A549 treated with GW870086 at 1 μM for 4 hours (cell line): ENCODE measurements at places on chromosomes 11 and 22. TPM values are rescaled to one million over a fixed set of nuclear protein-coding genes. Genes with fewer than 3 reads are reported as not detected.

Gene EHF
- 0.39 to 0.94 TPM (median 0.74 TPM) in 5 replicates for total RNA-seq

Gene UPB1
- not detected in 5 replicates for total RNA-seq

Gene TUBA8
- 0.25 to 0.93 TPM (median 0.39 TPM) in 5 replicates for total RNA-seq

Gene ST14
- 0.09 to 0.30 TPM (median 0.14 TPM) in 5 replicates for total RNA-seq

Gene C11orf42
- not detected in 5 replicates for total RNA-seq

Gene CHST1
- 1.6 to 3.0 TPM (median 2.5 TPM) in 5 replicates for total RNA-seq

Gene MUC6
- 0.01 TPM in 1 of 5 replicates, not detected in the others for total RNA-seq

Gene SYT8
- total RNA-seq: 0.21 to 1.00 TPM (median 0.36 TPM) in 5 replicates

Gene TCN2
- 4.7 to 5.8 TPM (median 5.3 TPM) in 5 replicates for total RNA-seq

Gene OR9G1
- total RNA-seq: not detected in 5 replicates

Gene OR5T1
- not detected in 5 replicates for total RNA-seq

Gene CCDC81
- total RNA-seq: 0.17 to 0.33 TPM (median 0.27 TPM) in 4 of 5 replicates, not detected in the other

Gene E2F8
- total RNA-seq: 5.6 to 7.0 TPM (median 6.2 TPM) in 5 replicates

Gene HBE1
- total RNA-seq: 0.38 TPM in 1 of 5 replicates, not detected in the others

Gene MAML2
- 2.6 to 4.3 TPM (median 4.0 TPM) in 5 replicates for total RNA-seq

Gene CARD16
- total RNA-seq: not detected in 5 replicates

Gene TMPRSS5
- total RNA-seq: 0.09 to 0.25 TPM (median 0.12 TPM) in 5 replicates

Gene PHETA2
- total RNA-seq: not detected in 5 replicates

Gene CDC45
- total RNA-seq: 24.0 to 27.8 TPM (median 26.5 TPM) in 5 replicates

Gene KCNJ11
- total RNA-seq: 1.1 to 1.8 TPM (median 1.4 TPM) in 5 replicates

Gene IRAG1
- total RNA-seq: 0.05 to 0.15 TPM (median 0.11 TPM) in 4 of 5 replicates, not detected in the other

Gene FJX1
- 31.9 to 44.3 TPM (median 39.3 TPM) in 5 replicates for total RNA-seq

Gene MMP12
- 0.07 to 0.09 TPM in 2 of 5 replicates, not detected in the others for total RNA-seq

Gene CASP5
- not detected in 5 replicates for total RNA-seq

Gene IFITM1
- 0.31 to 0.56 TPM (median 0.55 TPM) in 5 replicates for total RNA-seq

Gene COX8A
- 794 to 1,065 TPM (median 979 TPM) in 5 replicates for total RNA-seq

Gene PITPNM1
- total RNA-seq: 32.3 to 48.6 TPM (median 44.4 TPM) in 5 replicates

Gene MOGAT2
- total RNA-seq: not detected in 5 replicates

Gene KDM4F
- total RNA-seq: not detected in 5 replicates

Gene TMEM134
- 50.2 to 66.2 TPM (median 60.8 TPM) in 5 replicates for total RNA-seq

Gene NTM
- total RNA-seq: not detected in 5 replicates

Gene EXPH5
- 0.02 to 0.05 TPM (median 0.03 TPM) in 4 of 5 replicates, not detected in the other for total RNA-seq

Gene P2RY6
- total RNA-seq: 5.8 to 10.4 TPM (median 8.9 TPM) in 5 replicates

Gene ASPHD2
- 1.1 to 1.2 TPM (median 1.1 TPM) in 5 replicates for total RNA-seq

Gene CARD18
- not detected in 5 replicates for total RNA-seq

Gene OR51A7
- total RNA-seq: not detected in 5 replicates

Gene P2RY2
- total RNA-seq: 12.8 to 15.3 TPM (median 13.1 TPM) in 5 replicates

Gene ZNF214
- total RNA-seq: 0.45 to 1.2 TPM (median 0.87 TPM) in 5 replicates

Gene KRTAP5-8
- total RNA-seq: not detected in 5 replicates
